ENCODE measurements at places on chromosomes 3 and 15.

GRCh38 chr15:98405013-98405412, 243.3 kb upstream of the IGF1R start:
- DNase-seq: no peak

- DNase-seq: no peak
These were observed 20.0 kb downstream of the IDH2 start for GRCh38 chr15:90082140-90082715.

DNA sequence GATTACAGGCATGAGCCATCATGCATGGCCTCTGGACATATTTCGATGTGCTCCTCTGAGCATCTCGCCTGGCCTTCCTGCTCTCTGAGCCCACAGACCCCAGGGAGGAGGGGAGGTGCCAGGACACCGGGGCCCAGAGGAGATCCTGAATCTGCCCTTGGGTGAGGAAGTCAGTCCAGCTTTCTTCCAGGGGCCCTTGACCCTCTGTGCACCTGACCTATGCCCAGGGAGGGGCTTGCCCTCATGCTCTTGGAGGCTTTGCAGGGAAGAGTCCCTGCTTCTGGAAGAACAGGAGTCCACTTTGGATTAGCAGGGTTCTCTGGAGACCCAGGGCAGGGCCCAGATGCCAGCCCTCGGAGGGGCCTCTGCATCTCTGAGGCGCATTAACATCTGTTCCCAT, 1.4 kb downstream of the ACSBG1 start:
- no peak for DNase-seq

DNA sequence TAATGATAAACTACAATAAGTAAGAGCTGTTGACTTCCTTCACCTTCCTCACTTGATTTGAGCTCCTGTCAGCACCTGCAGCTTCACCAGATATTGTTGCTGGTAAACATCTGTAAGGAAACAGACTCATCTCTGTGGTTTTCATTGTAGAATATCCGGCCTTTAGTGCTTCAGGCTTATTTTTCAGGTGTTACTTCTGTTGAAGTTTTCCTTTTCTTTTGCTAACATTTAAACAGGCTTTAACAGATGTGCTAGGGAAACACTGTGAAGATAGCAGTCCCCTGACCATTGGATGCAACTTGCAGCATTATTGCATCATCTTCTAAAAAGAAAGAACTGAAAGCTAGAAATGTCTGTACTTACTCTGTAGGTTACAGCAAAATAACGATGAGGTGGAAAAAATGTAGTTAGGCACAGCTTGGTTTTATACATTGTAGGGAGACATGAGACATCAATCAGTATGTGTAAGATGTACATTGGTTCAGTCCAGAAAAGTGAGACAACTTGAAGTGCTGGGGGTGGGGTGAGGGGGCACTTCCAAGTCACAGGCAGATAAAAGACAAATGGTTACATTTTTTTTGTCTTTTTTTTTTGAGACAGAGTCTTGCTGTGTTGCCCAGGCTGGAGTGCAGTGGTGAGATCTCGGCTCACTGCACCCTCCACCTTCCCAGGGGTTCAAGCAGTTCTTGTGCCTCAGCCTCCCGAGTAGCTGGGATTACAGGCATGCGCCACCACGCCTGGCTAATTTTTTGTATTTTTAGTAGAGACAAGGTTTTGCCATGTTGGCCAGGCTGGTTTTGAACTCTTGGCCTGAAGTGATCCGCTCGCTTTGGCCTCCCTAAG, 10.2 kb downstream of the EDEM1 start:
- no peak for DNase-seq

DNA sequence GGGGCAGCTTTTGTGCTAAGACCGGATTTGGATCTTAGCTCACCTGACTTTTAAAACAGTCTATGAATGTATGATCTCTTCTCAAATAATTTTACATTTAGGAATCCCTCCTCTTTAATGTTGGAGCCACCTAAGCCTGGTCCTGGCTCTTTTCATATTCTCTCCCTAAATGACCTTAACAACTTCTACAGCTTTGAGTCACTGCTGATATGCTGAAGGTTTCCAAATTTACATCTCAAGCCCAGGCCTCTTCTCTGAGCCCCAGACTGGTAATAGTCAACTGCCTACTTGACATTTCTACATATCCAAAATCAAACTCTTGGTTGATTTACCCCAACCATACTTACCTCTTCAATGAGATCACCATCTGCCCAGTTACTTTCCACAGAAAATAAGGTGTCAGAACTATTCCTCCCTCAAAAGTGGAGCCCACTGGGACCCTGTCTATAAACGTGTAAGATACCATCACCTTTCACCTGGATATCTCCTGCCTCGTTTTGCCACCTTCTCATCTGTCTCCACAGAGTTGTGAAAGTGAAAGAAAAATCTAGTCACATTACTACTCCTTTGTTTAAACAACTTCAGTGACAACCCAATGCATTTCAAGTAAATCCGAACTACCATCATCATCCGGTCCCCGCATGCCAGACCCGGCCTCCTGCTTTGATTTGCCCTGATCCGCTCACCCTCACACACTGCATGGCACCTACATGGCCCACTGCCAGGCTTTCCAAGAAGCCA, 48.8 kb downstream of the UBP1 start:
- DNase-seq: no peak

GRCh38 chr15:41779662-41780157, 5.4 kb downstream of the MAPKBP1 start:
- DNase-seq: no peak

- no peak for DNase-seq
These were observed 126.6 kb downstream of the IGF1R start for GRCh38 chr15:98774756-98775497.

- DNase-seq: no peak
These were observed 1214.8 kb downstream of the NSUN3 start for GRCh38 chr3:95277613-95278012.

DNA sequence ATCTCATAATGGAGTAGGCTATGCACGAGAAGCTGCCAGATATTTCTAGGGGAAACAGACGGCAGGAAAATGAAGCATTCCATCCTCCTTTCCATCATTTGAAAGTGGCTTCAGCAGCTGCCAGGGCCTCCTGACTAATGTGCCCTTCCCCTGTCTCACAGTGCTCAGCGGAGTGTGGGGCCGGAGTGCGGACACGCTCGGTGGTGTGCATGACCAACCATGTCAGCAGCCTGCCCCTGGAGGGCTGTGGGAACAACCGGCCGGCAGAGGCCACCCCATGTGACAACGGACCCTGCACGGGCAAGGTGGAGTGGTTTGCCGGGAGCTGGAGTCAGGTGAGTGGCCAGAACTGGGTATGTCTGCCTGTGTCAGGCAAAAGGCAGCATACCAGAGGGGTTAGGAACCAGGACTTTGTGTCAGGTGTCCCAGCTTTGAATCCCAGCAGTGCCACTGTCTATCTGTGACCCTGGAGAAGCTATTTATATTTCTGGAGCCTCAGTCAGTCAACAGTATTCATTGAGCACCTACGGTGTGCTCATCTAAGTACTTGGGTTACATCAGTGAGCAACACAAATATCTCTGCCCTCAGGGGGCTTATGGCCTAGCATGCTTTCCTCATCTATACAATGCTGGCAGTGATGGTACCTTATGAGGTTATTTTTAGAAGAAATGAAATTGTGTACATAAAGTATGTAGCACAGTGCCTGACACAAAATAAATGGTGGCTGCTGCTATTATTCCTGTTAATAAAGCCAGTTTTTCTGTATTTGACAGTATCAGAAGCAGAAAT, 52.4 kb upstream of the NR2E3 start:
- DNase-seq: no peak

- no peak for DNase-seq
These were observed 149.8 kb downstream of the TMCO5A start for GRCh38 chr15:38084289-38084688.

DNA sequence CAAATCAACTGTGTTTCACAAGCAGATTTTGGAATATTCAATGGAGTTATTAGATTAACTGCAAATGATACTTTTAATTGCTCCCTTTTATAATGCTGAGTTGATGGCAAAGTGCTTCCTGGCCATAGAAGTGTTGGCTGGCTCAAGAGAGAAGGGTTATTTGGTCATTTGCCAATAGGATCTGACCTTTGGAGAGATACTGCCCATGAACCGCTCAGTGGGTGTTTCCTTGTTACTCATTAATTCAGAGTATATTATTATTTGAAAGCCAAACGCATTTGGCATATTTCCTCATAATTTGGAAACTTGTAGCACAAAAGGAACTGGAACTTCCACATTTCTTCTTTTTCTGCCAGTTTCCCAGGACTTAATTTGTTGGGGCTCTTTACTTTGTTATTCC, 234.7 kb downstream of the CDIN1 start:
- DNase-seq: no peak

DNA sequence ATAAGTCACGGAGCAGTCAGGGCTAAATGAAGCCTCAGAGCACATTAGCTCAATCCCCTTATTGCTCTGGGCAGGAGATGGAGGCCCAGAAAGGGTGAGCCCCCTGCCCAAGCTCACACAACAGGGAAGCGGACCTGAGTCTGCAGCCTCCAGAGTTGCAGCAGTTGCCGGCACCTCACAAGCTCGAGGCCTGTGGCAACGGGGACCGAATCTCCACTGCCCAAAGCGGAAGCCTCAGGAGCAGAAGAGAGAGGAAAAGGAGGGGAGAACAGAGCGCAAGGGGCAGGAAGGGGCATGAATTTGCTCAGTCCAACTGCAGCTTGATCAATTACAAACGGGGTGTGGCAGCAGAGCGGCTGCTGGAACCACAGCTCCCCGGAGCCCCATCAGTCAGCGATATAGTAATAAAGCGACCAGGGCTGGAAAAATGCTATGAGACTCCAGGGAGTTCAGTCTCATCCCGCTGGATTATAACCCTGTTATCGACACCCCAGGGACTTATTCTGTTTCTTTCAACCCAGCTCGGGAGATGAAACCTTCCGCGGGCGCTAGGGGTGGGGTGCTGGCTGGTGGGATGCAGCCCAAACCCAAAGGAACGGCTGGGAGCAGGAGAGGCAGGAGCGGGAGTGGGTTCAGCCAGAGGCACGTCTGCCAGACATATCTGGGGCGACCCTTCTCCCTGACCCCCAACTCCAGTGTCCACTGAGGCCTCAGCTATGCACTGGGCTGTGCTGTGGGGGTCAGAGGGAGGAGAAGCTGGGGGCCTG, 219.7 kb upstream of the LINGO1 start:
- DNase-seq: no peak

- no peak for DNase-seq
These were observed 1037.6 kb upstream of the NR2F2 start for GRCh38 chr15:95292785-95293450.

GRCh38 chr3:47711596-47711995, 70.1 kb downstream of the SMARCC1 start:
- DNase-seq: no peak

DNA sequence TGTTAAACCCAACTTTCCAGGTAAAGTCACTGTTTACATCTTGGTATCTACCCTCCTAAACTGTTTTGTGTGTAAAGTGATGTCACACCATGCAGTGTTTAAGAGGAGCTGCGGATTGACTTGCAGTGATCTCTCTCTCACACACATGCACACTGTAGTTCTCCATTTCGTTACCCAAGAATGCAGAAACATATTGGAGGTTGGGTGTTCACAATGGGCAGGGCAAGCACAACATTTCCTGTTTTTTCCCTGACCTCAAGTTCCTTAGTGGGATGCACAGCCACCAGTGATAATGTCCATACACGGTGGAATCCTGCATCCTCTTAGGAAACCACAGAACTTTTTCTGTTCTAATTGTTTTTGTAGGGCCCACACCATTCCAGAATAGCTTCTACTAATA, 85.3 kb upstream of the CFAP20DC start:
- no peak for DNase-seq

GRCh38 chr3:119819806-119820205, 37.9 kb downstream of the NR1I2 start:
- DNase-seq: no peak

- no peak for DNase-seq
These were observed 46.1 kb upstream of the GATM start for GRCh38 chr15:45424429-45424828.

DNA sequence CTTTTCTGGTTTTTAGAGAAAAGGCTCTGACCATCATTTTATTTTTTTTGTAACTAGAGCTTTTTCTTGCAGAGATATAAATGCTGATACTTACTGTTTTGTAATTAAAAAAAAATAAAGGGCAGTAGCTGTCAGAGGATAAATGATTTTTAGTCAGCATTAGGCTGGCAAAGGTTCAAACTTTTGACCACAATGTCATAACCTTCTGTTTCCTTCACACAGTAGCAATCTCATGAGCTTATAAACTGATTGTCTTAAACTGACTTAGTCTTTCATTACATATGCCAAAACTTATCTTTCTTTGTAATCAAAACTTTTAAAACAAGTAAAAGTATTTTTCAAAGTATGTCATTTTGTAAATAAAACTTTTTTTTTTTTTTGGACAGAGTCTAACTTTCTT, 841.9 kb downstream of the OTOL1 start:
- no peak for DNase-seq

DNA sequence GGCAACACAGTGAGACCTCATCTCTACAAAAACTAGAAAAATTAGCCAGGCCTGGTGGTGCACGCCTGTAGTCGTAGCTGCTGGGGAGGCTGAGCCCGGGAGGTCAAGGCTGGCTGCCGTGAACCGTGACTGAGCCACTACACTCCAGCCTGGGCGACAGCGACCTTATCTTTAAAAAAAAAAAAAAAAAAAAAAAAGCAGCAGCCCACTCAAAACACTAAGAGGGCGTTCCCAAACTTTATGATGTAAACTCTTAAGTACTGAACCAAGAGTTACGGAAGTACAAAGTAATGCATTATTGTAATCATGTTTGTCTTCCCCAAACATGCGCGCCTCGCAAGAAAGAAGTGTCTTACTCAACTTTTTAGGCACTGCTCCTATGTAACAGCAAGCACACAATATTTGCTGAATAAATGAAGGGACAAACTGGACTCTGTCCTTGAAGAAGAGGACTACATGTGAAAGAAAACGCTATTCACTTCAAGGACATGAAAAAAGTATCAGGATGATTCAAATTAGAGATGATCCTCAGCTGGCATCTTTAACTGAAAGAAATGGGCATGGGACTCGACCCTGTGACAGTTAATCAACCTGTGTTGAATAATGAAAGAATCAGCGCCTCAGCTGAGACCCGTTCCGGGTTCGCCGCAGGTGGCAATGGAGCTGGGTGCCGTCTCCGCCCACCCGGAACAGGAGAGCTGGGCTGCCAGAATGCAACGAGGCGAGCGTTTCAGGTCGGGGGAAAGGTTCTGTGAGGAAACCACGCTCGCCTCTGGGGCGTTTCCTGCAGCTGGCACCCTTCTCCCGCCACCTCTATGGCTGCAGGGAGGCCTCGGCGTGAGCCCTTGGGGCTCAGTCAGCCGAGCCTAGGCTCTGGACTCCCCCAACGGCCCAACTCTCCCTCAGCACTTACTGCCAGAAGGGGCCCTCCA, 718 bp downstream of the SPG11 start:
- peak; percentile 75 for DNase-seq

- DNase-seq: no peak
These were observed 56.5 kb upstream of the FNDC3B start for GRCh38 chr3:171982828-171983227.

DNA sequence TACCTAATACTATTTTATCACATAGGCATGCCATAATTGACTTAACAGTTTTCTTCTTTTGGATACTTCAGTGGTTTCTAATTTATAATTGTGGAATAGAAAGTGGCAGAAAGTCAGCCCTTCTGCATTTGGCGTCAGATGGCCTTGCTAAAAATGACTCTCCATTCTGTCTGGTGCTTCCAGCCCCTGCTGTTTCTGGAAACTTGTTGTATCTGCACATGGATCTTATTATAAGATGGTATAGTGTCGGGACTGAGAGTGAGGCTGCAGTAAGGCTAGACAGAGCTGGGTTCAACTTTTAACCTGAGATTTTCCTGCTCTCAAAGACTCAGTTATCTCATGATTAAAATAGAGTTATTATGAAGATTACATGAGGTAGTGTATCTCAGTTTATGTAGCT, 74.8 kb upstream of the WDR72 start:
- DNase-seq: no peak

- DNase-seq: no peak
These were observed 5.8 kb downstream of the ITIH1 start for GRCh38 chr3:52783211-52783555.

- no peak for DNase-seq
These were observed 2.8 kb downstream of the CYB561D2 start for GRCh38 chr3:50353245-50354004.
